Uterus (tissue), 4 donors: ENCODE measurements at places on chromosomes 6 and 20. TPM values are rescaled to one million over a fixed set of nuclear protein-coding genes. Genes with fewer than 3 reads are reported as not detected.
A peak's percentile ranks its signal among the peaks of the same experiment; 100 is the strongest.

Gene GJA10
- total RNA-seq, result not detected

Gene EYA4
- total RNA-seq, result not detected

Gene EYS
- 1.3 TPM for total RNA-seq

Gene SOX18
- 116 TPM for total RNA-seq

DNA sequence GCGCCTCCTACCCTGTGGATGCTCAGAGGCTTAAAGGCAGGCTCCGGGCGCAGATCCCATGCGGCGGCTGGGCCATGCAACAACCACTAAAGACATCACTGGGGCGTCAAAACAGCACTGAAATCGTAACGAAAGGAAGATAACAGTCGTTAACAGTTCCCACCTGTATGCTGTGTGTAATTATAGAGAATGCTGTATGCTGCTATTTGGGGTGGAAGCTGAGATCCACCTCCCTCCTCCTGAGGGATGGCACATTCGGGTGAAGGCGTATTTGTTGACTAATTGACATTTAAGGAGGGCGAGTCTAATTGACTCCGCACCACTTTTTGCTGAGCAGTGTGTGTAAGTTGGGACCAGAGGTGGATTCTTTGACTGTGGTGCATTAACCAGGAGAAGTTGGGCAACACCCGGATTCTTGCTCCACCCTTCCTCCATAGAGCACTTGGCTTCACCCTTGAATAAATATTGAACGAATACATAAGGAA is 687 bp downstream of the SLC35A1 start:
- DNase-seq, result no peak

GRCh38 chr6:33207552-33208090 is 679 bp upstream of the RING1 start:
- peak; percentile 63 for DNase-seq

GRCh38 chr6:161788531-161788930 is 514.7 kb upstream of the AGPAT4 start:
- DNase-seq, result no peak

DNA sequence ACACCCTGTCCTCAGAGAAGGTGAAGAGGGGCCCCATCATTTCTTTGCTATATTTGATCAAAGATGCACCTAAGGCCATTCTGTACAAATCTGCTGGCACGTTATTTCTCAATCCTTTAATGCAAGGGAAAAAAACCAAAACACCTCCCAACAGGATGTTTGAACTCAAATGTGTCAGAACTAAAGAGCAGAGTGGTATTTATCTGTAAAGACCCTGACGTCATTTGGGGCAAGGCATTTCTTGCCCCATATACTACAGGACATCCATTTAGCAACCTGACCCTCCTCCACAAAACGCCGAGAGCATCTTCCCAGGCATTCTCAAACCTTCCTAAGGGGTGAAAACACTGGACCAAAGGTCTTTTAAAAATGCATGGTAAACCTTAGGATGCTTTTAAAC is 50.8 kb downstream of the ZMYND8 start:
- DNase-seq, result no peak

DNA sequence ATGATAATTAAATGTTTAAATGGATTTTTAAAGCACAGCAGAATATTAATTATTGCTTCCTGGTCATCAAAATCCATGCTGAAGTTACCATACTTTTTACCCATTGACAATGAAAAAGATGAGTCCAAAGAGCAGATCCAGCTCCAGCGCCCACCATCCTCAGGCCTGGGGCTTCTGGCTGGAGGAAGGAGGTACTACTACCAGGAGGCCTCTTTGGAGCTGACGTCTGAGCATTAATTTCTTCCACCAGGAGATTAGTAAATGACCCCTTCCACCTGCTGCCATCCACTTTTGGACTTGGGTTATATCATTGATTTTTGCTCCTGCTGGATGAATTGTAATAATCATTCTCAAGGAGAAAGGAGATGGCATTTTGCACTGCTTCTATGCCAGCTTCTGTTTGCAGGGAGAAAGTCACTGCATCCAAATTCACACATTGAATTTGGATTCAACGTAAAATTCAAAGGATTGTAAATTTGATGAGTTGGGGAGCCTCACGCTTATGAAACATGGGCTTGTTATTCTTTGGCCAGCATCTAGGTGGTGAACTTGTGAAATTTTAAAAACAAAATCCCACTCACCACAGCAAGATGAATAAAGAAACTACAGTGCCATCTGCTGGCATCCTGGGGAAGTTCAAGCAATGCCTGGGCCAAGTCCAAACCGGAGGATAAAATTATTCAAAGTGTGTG is 121.8 kb downstream of the SASH1 start:
- peak; percentile 78 for DNase-seq

DNA sequence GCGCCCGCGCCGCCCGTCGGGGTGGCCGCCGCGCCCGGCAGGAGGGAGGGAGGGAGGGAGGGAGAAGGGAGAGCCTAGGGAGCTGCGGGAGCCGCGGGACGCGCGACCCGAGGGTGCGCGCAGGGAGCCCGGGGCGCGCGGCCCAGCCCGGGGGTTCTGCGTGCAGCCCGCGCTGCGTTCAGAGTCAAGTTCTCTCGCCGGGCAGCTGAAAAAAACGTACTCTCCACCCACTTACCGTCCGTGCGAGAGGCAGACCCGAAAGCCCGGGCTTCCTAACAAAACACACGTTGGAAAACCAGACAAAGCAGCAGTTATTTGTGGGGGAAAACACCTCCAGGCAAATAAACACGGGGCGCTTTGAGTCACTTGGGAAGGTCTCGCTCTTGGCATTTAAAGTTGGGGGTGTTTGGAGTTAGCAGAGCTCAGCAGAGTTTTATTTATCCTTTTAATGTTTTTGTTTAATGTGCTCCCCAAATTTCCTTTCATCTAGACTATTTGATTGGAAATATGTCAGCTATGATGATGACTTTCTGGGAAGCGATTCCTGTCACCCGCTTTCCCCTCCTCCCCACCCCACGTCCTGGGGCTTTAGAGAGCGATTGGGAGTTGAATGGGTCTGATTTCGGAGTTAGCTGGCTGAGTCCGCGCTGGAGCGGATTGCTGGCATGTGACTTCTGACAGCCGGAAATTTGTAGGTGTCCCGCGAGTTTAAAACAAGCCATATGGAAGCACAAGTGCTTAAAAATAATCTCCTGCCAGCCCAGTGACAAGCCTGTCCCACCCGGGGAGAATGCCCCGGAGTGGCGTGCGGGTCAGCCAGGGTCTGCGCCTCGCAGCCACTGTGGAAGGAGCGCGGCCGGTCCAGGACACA is 1.1 kb downstream of the ESR1 start:
- peak; percentile 60 for DNase-seq

DNA sequence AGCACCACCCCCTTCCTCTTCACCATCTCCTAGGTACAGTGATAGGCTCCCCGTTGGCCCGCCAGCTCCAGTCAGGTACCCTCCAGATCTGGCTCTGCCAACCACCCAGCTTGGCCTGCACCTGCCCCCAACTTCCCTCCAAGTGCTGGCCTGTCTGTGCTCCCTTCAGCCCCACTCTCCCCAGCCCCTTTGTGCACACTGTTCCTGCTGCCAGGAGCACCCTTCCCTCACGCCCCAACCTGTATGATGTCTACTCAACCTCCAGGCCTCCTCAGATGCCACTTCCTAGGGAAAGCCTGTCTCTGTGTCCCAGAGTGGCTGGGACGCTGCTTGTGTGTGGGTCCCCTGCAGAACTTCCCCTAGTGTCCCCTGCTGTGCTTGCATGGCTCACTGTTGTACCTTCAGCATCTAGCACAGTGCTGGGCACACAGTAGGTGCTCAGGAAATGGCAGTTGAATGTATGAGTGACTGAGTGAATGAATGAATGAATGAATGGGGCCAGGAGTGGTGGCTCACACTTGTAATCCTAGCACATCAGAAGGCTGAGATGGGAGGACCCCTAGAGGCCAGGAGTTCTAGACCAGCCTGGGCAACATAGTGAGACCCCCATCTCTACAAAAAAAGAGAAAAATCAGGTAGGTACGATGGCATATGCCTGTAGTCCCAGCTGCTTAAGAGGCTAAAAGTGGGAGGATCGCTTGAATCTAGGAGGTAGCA is 3.0 kb downstream of the ZBP1 start:
- no peak for DNase-seq

GRCh38 chr6:27019651-27020552 is 227.6 kb upstream of the PRSS16 start:
- peak; percentile 85 for DNase-seq

GRCh38 chr20:32188376-32189122 is 19.0 kb downstream of the PLAGL2 start:
- DNase-seq, result no peak

DNA sequence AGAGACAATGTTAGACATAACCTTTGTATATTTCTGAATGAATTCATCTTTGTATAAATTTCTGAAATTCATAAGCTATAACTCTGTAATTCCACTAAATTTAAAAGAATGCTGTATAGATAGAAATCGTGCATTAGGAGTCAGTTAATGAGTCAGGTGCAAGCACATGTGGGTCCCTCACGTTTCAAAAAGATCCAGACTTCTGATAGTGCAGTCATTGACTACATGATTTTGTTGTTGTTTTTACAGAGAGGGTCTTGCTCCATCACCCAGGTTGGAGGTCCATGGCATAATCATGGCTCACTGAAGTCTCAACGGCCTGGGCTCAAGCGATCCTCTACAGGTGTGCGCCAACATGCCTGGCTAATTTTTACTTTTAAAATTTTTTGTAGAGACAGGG is 14.6 kb downstream of the ESF1 start:
- DNase-seq, result no peak

GRCh38 chr6:108565091-108565766 is 4.5 kb downstream of the FOXO3 start:
- no peak for DNase-seq
